Activated CD4-positive, alpha-beta T cell treated with anti-CD3 and anti-CD28 coated beads, Interleukin-2, amount 10 ng/mL, durations not matched to agents 7 days and 5 days (primary cell): ENCODE measurements at places on chromosomes 6 and 20. TPM values are rescaled to one million over a fixed set of nuclear protein-coding genes. Genes with fewer than 3 reads are reported as not detected.

DNA sequence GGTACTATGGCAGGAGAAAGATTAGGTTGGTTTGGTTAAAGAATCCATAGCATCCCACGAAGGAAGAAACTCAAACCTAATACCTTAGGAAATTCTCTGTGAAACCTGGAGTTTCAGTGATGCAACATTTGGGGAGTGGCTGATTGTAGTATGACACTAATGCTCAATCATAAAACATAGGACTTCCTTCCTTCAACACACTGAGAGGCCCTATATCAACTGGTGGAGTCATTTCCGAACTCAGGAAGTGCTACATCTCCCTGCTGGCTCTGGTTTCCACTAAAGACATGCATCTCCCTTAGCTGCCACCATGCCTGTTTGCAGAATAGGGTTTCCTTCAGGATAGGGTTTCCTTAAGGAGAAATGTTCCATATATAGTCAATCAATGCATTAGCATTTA, 5.2 kb upstream of the MANEA start:
- DNase-seq, result no peak

GRCh38 chr6:69861986-69862385, 4.4 kb upstream of the COL19A1 start:
- DNase-seq, result no peak

GRCh38 chr6:38137608-38138265, 318.2 kb downstream of the ZFAND3 start:
- DNase-seq, result no peak

GRCh38 chr6:25042036-25042521, 106.3 kb upstream of the RIPOR2 start:
- peak; percentile 57 for DNase-seq

The HRH3 gene
- total RNA-seq, result not detected

GRCh38 chr6:90654166-90654565, 67.3 kb upstream of the MAP3K7 start:
- DNase-seq, result no peak

DNA sequence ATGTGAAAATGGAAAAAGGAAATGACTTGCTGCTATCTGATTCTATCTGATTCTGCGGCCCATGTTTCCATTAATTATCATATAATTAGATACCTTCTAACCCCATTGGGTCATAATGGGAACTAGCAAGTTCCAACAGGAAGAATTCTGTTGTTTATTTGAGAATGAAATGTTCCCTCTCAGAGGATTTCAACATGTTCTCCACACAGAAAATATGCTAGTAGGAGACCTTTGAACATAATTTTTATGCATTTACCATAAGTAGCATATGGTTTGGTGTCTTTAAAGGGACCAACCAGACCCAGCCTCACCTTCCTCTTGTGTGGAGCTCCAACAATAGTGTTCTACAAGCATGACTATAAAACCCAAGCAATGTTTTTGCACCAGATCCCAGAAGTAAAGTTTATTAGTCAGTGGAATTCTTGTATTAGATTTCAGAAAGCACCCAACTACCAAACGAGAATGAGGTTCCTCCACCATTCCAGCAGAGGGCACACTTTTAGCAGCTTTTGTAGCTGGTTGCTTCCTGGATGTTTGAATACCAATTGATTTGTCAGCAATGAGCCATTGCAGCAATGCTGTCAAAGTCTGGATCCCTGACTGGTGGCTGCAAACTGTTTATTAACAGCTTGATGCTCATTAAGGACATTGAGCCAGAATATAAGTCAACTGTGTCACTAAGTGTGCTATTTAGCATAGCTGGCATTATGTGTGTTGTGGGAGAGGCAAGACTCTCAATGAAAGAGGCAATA, 143.6 kb upstream of the GJE1 start:
- DNase-seq, result peak; percentile 43

The PLN gene
- not detected for total RNA-seq

- no peak for DNase-seq
Observed at GRCh38 chr20:59382157-59382725, 81.8 kb downstream of the EDN3 start.

- DNase-seq, result no peak
Observed at GRCh38 chr20:8749986-8750385, 318.9 kb upstream of the PLCB4 start.

The CAGE1 gene
- total RNA-seq, result 0.12 TPM

The DSP gene
- total RNA-seq, result 0.10 TPM

The ZSCAN16 gene
- total RNA-seq, result 5.5 TPM

GRCh38 chr20:15895560-15896084, 677.6 kb downstream of the KIF16B start:
- DNase-seq, result peak; percentile 21

The LIN28B gene
- not detected for total RNA-seq

GRCh38 chr6:33433544-33434191, 13.8 kb downstream of the SYNGAP1 start:
- DNase-seq, result no peak

DNA sequence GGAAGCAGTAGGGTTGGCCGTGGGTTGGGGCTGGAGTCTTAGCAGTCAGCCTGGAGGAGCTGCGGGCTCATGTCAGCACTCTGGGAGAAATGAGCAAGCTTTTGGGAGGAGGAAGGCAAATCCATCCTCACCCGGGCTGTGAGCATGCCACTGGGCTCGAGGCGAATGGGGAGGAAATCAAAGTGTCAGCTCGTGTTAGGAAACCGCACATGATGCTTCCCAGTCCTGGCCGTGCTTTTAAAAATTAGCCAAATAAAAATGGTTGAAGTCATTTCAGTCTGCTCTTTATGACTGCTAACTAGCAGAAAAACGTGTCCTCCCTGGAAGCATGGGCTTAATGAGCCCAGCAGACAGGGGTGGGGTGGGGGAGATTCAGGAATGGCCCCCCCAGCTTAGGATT, 98.1 kb downstream of the NFATC2 start:
- DNase-seq, result no peak

DNA sequence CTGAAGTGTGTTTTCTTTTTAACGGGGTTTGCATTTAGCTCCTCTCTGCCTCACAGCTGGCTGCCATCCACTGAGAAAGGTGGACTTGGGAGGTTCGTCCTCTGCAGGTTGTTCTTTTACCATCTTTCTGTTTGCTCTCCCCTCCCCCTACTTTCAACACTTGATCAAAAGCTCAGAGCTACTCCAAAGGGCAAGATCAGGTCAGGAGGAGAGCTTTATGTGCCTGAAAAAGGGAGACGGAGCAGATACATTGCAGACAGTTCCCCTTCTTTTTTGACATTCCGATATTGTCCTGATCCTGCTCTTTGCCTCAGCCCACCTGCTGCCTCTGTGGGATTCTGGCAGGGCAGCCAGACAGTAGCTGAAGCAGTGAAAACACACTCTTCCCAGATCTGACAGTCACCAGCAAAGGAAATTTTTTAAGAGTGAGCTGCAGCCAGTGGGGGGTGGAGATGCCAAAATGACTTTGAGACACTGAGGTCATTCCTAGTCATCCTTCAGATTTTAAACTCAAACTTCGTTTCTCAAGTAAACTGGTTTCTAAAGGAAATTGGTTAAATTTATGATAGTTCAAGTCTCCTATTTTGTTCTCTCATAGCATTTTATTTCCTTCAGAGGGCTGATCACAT, 26.5 kb downstream of the SMLR1 start:
- no peak for DNase-seq

The THBD gene
- not detected for total RNA-seq

The ZNF391 gene
- 3.2 TPM for total RNA-seq
